ENCODE measurements at places on chromosomes 3 and 15.

DNA sequence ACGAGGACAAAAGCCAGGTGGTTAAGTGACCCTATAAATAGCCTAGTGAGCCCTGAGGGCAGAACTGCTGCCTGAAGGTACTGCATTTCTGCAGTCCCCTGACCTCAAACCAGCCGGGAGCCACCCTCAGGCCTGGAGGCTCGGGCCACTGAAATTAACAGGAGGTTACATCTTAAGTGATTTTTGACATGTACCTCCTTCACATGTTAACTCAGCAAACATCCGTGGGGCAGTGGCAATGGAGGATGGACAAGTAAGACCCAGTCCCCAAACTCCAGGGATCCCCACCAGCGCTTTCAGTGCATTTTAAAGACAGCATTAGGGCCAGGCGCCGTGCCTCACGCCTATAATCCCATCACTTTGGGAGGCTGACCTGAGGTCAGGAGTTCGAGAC, 26.2 kb downstream of the PSTPIP1 start:
- no peak for DNase-seq

- no peak for DNase-seq
Measured at GRCh38 chr3:50660386-50660785, 14.3 kb upstream of the DOCK3 start.

DNA sequence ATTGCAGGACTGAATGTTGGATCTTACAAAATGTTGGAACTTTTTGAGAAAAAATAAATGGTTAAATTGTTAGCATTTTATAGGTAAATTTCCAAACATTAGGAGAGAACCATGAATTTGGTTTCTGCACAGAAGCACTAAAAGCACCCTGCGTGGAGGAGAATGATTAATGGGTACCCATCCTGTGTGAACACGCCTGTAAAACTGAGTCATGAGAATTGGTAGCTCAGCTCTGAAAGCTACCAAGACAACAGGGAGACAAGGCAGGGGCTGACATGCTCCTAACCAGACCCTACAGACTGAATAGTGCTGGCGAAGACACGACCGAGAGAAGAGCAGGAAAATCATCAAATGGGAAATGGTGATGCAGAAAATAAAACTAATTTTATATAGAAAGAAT, 32.4 kb upstream of the MTMR10 start:
- DNase-seq: no peak

DNA sequence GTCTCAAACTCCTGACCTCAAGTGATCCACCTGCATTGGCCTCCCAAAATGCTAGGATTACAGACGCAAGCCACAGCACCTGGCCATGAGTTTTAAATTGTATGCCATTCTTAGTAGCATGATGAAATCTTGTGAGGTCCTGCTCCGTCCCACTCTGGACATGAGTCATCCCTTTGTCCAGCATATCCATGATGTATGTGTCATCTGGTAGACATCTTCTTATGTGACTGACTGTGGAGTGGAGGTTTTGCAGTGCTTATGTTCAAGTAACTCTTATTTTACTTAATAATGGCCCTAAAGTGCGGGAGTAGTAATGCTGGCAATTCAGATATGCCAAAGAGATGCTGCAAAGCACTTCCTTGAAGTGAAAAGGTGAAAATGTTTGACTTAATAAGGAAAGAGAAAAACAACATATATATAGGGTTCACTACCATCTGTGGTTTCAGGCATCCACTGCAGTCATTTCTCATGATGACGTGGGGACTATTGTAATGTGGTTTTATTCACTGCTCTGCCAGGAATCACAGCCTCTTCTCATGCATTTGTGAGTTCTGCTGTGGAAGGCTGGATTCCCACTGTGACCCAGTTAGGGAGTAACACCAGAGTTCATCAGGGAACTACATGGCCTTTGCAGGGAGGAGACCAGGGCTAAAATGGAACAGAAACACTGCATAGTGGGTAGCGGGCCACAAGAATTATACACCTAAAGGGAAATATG, 204.6 kb upstream of the STRIT1 start:
- DNase-seq: no peak

DNA sequence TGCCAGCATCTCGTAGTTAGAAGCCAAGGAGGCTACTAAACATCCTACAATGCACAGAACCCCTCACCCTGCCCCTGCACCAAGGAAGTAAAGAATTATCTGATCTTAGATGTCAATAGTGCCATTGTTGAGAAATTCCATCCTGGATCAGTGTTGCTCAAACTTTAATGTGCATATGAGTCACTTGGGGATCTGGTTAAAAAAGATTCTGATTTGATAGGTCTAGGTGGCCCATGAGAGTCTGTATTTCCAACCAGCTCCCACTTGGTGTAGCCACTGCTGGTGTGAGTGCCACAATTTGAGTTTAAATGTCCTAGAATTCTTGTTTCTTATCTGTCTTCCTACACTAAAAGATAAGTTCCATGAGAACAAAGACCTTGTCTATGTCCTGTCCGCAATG, 43.7 kb downstream of the TMEM45A start:
- DNase-seq: no peak

Data from activated gamma-delta T cell treated with Interleukin-2 at 50 U/mL for 16 hours (primary cell).